ENCODE measurements at places on chromosomes 5 and 9.

DNA sequence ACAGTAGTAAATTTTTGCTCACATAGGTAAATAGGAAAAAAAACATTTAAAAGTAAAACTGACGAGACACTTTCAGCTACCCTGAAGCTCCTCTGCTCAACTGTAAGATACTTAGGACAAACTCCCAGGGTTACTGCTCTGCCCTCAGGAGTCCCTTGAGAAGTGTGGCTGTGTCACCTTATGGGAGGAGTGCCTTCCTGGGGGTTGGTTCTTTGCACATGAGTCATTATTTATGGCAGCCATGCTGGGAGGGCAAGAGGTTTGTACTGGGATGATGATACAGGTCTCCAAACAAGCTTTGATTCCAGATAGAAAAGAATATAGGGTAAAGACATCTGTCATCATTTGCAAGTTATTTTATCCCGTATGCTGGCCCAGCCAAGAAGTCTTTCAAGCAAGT is 45.9 kb downstream of the TTC1 start:
- no peak for DNase-seq

DNA sequence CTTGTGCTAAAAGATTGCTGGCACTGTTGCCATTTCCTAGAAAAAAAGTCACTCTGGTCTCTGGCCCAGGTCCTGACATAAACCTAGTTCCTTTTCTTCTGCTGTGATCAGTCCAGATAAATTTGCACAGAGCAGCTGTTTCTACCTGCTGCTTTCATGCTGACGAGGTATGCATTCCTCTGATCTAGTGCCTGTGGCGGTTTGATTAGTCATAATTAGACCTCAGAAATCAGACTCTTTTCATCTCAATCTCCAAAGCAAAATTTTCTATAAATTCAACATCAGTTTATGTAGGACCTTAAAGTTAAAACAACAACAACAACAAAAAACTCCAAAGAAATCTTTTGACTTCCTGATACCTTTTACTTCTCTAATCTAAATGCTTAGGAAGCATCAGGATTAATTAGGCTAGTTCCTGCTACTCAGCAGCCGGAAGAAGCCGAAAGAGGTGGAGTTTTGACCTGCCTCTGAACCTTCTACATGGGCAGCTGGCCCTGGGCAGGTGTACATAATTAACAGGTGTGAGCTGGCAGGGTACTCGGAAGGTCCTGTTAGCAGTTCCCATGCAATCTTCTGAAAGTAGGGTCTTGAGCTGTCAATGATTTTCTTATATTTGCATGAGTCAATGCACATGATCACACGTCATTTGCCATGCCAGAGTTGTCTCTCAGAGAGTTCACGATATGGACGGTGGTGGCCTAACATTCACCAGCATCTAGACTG is 83.3 kb upstream of the CCDC112 start:
- no peak for DNase-seq

GRCh38 chr9:107337676-107338590 is 54.9 kb downstream of the RAD23B start:
- DNase-seq: no peak

DNA sequence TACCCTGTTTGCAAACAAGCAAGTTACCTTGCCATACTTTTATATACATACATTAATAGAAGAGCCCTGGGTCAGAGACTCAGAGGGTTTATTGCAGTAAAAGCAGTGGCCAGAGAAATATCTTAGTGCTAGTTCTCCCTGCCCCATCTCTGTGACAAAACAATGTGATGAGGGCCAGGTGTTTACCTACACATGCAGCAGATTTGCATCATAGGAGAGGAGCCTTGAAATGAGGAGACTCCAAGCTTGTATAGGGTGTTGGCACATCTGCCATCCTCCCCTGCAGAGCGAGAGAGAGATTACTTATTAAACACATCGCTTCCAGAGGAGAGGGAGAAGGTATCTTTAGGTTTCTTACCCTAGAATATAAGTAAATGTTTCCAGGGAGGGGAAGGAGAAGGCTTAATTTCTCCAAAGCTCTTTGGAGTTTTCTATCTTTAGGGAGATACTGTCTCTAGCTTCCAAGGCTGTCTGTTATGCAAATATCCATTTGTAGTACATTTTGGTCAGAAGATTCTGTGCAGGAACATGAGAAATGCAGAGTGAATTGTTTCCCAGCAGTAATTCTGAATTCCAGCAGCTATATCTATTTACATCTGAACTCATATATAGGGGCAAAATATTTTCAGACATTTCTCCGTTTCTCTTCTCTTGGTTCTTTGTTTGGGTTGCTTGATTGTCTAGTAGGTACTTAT is 15.7 kb downstream of the FER start:
- no peak for DNase-seq

DNA sequence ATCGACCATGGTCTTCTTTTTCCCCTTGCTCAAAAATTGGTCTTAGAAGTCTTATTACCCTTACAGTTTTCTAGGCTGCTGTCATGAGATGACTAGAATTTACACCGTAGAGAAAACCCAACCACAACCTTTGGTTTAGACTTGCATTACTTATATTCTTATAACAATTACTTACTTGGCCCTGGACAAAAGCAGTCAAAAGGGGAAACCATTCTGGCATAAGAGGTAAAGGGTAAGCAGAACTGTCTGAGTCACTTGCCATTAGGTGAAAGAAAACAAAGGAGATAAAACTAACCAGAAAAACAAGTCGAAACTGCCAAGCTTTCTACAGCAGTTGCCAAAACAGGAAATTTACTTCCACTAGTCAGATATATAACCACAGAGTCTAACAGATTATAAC is 17.9 kb downstream of the TMEM245 start:
- no peak for DNase-seq

- DNase-seq: no peak
Measured at GRCh38 chr9:13268469-13268868, 11.0 kb downstream of the MPDZ start.

GRCh38 chr5:76363352-76364225 is 39.5 kb upstream of the IQGAP2 start:
- no peak for DNase-seq

DNA sequence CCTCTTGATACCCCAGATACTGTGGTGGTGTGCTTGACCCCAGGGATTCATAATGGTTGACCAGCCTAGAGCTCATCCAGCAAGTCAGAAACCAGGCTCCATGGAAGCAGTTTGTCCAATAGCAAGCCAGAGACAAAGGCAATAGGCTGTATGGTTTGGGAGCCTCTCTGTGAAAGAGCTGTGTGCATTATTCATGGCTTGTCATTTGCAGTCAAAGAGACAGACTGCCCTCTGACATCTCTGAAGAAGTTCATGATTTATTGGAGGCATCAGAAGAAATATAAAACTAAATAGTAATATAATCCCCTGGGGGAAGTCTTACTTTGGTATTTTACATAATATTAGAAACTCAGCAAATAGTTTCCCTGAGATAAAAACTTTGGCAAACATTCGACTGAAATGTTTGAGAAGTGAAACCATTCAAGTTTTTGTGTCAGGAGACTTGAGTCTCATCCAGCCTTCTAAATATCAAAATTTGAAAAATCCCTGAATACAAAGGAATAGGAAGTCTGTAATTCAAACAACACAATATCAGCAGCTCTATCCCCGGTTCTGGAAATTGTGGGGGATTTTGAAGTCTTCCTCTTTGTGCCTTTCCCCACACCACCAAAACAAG is 250.3 kb downstream of the ZSWIM6 start:
- no peak for DNase-seq

DNA sequence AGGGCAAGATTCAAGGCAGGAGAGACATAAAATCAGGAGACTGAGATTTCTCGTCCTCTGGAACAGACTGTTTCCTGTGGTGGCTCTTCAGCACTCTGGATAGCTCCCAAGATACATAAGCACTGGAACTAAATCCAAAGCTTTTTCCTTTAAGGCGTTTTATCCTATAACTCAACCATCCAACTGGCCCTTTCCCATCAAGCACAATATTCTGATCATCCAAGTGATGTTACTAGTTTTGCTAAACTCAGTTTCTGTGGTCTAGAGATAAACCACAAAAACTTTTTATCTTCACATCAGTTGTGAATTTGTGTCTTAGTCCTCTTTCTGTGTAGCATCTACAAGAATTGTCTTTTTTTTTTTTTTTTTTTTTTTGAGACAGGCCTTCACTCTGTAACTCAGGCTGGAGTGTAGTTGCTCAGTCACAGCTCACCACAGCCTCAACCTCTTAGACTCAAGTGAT is 299.4 kb downstream of the COX7C start:
- no peak for DNase-seq

DNA sequence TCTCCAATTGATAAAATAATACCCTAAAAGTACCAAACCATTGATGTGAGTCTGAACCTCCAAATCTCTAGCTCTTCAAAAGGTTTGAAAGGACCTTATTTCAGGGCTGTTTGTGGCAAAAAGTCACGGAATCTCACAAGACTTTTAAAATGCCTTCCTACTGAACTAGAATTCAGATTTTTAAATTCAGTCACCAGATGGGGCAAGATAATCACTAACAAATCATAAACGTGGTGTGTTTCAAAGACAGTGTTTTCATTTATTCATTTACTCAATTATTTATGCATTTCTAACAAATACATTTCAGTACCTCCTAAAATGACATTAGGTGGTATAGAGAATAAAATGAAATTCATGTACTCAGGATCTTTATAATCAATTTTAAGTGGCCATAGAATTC is 68.2 kb upstream of the SMC2 start:
- DNase-seq: no peak
